ENCODE measurements at places on chromosomes 4 and X.
A peak's percentile ranks its signal among the peaks of the same experiment; 100 is the strongest.

GRCh38 chr4:144899393-144899792, 198.6 kb downstream of the ANAPC10 start:
- DNase-seq, result no peak

DNA sequence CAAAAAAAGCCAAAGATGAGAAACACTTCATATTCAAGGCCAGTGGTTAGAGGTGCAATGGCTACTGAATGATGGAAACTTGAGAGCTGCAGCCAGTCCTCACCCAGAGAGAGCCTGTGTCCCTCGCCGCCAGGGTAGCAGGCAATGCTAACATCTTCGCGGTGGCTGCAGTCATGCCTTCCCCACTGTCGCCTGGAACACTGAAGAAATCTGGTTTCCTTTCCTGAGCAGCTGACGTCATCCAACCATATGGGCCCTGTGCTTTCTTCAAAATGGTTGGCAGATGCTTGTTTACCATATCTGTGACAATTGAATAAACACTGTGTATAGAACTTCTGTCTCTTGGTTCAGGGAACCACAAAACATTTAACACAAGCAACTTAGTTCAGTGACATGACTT, 39.7 kb downstream of the PRSS12 start:
- no peak for DNase-seq

DNA sequence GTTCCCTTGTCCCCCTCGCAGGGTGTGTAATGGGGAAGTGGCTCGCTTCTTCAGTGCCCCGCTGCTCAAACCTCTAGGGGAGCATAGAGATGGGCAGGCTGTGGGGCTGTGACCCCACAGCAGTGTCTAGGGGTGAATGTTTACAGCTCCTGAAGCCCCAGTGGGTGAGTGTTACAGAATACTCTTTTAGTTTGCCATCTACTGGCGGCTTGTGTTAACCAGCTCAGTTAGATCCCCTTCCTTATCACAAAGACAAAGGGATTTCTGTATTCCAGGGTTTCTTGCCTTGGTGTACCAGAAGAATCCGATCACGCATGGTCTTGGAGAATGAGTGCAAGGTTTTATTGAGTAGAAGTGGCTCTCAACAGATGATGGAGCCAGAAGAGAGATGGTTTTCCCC, 108.1 kb upstream of the IQCM start:
- DNase-seq, result no peak

- DNase-seq, result peak; percentile 48
Measured at GRCh38 chrX:134803551-134804183, 145.4 kb upstream of the PLAC1 start.
